ENCODE measurements at places on chromosomes 2 and 18.

- DNase-seq, result no peak
Observed at GRCh38 chr2:188285049-188285448, 6.6 kb upstream of the GULP1 start.

- no peak for DNase-seq
Observed at GRCh38 chr2:64533882-64534281, 9.8 kb downstream of the AFTPH start.

DNA sequence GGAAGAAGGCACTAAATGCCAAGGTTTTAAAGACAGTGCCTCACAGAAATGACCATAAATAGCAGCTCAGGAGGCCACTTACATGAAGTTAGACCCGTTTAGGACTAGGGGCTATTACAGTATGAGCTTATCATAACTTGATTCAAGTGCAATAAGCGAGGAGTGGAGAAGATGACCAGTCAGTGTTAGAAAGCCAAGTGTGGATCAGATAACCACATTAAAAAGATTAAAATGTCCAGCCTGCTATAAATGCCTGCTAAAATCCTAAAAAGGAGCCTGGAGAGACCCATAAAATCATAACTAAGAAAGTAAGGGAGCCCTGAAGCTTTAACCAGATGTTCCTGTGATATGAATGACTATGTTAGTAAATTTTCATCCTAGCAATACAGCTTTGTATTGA lies 117.5 kb upstream of the ZNF521 start:
- DNase-seq, result no peak

DNA sequence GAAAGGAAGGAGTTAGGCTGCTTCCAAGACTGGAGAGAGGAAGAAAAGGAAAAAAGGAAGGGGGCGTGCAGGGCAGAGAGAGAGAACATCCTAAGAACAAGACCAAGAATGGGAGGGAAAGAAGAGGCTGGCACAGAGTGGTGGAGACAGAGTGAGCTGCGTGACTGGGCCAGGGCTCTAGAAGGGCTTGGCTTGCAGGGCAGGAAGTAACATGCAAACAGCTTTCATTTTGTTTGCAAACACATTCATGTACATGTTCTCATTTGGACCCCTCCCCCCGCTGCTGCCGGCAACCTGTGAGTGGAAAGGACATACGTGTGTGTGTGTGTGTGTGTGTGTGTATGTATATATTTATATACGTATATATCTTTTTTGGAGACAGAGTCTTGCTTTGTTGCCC lies 46.8 kb upstream of the DNMT3A start:
- no peak for DNase-seq

Measured in tongue (tissue), 3 donors.